ENCODE measurements at places on chromosomes 3 and 15. TPM values are rescaled to one million over a fixed set of nuclear protein-coding genes. Genes with fewer than 3 reads are reported as not detected.

EXD1 gene
- not detected for total RNA-seq

SH2D7 gene
- not detected for total RNA-seq

MAP3K13 gene
- total RNA-seq: 7.6 TPM

RPL14 gene
- 393 TPM for total RNA-seq

CCR3 gene
- not detected for total RNA-seq

Data from bladder microvascular endothelial cell (primary cell).